ENCODE measurements at places on chromosomes 11 and 22.

- DNase-seq = peak; percentile 22
Observed at GRCh38 chr11:64970731-64971151, 1.2 kb downstream of the MAJIN start.

DNA sequence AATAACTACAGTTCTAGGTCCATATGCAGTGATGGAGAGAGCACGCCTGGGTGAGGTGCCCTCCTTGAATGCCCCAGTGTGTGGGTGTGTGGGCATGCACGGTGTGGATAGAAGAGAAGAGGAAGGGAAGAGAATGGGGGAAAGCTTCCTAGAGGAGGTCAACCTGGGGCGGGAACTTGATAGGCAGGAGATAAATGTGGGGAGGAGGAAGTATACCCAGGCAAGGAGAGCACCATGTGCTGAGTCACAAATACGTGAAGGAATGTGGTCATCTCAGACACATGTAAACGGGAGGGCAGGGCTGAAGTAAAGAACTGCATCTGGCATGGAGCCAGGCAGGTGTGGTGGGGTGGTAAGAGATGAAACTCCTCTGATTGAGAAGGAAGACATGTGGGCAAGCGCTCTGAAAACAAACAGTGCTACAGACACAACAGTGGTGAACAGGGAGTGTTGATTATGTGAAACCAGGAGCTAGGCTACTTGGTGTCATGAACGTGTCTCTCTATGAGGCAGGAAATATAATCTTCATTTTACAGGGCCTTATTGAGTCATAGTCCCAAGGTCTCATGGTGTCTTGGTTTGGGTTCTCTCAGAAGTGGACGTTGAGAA is 61.5 kb upstream of the EED start:
- DNase-seq = peak; percentile 74

- DNase-seq = no peak
Observed at GRCh38 chr11:112281726-112282125, 21.1 kb upstream of the PLET1 start.

GRCh38 chr11:86916330-86916729 is 38.9 kb downstream of the FZD4 start:
- no peak for DNase-seq

GRCh38 chr11:14378171-14378570 is 19.2 kb upstream of the RRAS2 start:
- no peak for DNase-seq

GRCh38 chr11:127149410-127149809 is 148.8 kb upstream of the KIRREL3 start:
- DNase-seq = no peak

- no peak for DNase-seq
Observed at GRCh38 chr11:127006311-127006710, 5.7 kb upstream of the KIRREL3 start.

All from stimulated activated CD4-positive, alpha-beta T cell treated with anti-CD3 and anti-CD28 coated beads, Interleukin-4, amount 100 ng/mL, for 48 hours (primary cell).